ENCODE measurements at places on chromosomes 16 and 17.
A peak's percentile ranks its signal among the peaks of the same experiment; 100 is the strongest.

GRCh38 chr17:43106552-43106951, 18.6 kb downstream of the BRCA1 start:
- DNase-seq = no peak

GRCh38 chr17:59764292-59764741, 56.9 kb downstream of the VMP1 start:
- no peak for DNase-seq

DNA sequence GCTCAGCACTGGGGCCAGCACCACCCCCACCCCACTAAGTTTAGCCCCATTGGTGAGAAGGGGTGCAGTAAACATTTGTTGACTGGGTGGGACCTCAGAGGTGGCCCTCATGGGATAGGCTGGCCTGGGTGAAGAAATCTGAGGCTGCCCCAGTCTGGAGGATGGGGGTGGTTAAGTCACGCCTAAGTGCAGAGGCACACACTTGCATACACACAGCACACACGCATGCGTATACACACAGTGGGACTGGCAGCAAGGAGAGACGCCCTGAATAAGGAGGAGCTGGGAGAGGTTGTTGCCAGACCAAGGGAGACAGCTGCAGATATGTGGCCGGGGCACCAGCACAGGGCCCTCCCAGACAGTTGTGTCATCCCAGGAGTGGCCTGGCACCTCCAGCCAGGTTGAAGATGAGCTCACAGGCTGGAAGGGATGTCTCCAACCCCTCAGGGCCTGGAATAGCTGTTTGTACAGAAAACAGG, 3.0 kb upstream of the BCAR1 start:
- DNase-seq = no peak

- no peak for DNase-seq
Measured at GRCh38 chr17:74919440-74920305, 3.4 kb downstream of the USH1G start.

- no peak for DNase-seq
Measured at GRCh38 chr16:63312346-63312745, 1276.1 kb upstream of the CDH8 start.

DNA sequence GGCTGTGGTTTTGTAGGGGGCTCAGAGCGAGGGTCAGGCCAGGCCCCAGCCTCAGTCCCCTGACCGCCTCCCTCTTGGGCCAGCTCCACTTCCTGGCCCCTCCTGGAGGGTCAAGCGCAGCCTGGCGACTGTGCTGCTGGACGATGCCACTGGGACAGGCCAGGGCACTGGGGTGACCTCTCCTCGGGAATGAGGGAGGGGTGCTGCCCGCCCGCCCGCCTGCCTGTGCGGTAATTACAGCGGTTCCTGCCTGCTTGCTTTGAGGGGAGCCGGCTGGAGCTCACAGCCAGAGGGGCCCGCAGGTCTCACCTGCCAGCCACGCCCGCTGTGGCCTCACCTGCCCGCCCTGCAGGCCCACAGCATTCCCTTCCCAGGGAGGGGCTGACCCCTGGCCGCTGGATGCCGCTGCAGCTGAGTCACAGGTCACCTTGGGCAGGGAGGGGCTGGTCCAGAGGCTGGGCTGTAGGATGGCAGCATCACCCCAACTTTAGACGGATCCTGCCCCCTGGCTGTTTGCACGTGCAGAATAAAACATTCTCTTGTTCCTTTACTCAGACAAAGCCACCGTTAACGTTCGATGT, 76.7 kb upstream of the CBX4 start:
- no peak for DNase-seq

DNA sequence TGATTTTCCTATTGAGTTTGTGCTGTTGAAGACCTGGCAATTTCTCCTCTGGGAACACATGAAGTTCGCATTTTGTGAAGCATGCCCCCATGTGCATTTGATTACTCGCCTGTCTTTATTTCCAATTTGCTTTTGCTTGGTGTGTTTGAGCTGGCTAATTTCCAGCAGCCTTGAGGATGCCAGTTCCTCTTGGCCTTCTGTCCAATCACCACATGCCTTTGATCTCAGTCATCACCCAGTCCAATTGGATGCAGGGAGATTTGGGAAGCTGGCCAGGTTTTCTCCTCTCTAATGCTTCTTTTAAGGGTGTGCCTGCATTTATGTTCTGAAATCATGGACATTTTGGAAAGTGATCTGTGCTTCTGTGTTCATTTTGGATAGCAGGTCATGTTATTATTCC, 3.8 kb upstream of the TMEM100 start:
- no peak for DNase-seq

- no peak for DNase-seq
Measured at GRCh38 chr16:56262148-56262547, 70.9 kb downstream of the GNAO1 start.

DNA sequence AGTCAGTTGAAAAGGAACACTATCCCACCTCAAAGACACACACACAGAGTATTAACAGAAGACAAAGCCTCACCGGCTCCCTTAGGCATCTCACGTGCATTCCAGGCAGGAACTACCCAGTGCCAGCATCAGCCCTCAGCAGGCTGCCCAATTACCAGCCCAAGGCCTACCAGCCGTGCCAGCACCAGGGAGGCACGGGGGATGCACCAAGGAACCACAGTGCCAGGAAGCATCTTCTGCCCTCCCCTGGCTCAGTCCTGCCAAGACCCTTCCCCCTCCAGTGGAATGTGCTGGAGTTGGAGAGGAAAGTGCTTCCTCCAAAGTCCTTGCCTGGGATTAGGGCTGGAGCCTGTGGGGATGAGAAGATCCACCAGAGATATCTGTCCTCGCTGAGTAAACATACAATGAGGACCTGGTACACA, 11.0 kb upstream of the KRT19 start:
- no peak for DNase-seq

- DNase-seq = no peak
Measured at GRCh38 chr16:30490210-30490609, 17.7 kb downstream of the ITGAL start.

- no peak for DNase-seq
Measured at GRCh38 chr16:5560084-5560483, 462.5 kb upstream of the EEF2KMT start.

GRCh38 chr16:49859125-49859811, 3.4 kb upstream of the ZNF423 start:
- DNase-seq = peak; percentile 68

DNA sequence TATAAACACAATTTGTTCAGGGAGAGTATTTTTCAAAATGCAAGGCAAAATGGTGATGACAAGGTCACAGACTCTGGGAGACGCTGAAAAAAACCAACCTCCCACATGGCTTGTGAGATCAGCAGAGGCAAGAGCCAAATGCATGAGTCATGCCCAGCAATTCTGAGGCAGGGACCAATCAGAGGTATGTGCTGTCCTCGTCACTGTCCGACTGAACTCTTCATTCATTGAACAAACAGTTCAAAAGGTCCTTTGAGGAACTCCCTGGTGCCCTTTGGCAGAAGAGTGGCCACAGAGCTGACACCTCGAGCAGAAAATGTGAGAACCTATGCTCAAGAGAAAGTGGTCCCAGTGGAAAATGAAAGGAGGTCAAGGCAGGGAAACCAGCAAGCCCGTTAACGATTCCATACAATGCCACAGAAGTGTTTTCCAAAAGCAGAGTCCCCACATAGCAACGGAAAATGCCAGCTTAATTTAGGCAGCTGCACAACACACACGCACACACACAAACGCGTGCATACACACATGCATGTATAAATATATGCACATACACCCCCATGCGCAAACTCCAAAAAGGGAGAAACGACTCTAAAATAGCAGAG, 50.9 kb downstream of the CDH11 start:
- no peak for DNase-seq

DNA sequence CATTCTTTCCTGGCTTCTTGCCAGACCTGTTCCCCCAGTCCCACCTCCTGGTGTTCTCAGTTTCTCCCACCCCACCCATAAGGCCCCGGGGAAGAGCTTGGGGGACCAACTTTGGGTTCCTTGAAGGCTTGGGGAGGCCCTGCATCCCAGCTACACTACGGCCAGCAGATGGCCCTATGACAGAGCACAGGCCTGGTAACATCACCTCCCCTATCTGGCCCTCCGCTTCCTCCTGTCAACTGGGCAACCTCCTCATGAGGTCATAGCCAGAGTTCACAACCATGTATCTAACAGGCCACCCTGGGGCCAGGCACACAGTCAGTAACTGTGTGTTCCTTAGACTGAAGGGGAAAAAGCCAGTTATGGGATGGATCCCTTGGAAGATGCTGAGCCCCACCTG, 31.4 kb downstream of the MYO15A start:
- no peak for DNase-seq

DNA sequence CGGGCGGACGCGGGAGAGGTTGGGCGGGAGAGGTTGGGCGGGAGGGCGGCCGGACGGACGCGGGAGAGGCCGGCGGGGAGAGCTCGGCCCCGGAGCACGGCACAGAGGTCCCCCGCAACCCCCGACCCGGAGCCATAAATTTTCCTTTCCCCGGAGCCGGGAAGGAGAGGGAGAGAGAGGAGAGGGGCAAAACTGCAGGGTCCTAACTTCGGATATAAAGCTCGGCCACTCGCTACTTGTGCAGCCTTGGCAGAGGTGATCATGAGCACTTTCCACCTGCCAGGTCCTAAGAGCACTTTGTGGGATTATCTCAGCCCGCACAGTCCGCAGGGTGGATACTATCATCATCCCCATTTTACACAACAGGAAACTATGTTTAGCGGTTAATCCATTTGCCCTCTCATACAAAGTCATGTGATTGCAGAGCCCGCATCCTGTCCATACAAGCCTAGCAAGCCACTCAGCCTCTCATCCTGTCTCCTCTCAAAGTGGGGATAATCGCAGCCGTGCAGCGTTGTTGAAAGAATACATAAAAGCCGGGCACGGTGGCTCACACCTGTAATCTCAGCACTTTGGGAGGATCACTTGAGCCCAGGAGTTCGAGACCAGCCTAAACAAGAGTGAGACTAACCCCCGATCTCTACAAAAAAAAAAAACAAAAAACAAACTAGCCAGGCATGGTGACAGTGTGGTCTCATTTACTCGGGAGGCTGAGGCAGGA, 780 bp upstream of the DCAKD start:
- DNase-seq = no peak

DNA sequence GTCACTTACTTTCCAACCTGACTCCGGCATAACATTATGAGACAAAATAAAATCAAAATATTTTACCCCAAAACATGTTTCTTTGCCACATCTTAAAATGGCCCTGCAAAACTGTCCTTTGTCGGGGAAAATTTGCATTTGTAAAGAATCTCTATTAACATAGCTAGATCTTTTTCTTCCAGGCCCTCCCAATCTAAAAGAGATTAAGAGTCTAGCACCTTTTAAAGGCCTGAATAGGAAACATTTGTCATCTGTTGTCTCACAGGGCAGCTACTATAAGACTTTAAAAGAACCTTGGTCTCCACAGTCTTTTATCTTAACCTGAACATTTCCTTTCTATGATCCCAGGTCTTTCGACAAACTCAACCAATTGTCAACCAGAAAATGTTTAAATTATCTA, 18.1 kb upstream of the DHRS7B start:
- DNase-seq = no peak

DNA sequence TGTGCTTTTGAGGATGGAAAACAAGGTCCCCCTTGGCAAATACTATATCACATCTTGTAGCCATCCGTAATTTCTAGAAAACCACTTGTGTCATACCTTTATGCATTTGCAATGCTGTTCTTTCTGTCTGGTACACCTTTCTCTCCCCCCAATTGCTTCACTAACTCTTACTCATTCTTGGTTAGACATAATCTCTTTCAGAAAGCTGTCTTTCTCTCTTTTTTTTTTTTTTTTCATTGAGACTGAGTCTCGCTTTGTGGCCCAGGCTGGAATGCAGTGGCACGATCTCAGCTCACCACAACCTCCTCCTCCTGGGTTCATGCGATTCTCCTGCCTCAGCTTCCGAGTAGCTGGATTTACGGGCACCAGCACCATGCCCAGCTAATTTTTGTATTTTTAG, 94.9 kb upstream of the C17orf78 start:
- no peak for DNase-seq

GRCh38 chr16:57929250-57929649, 41.7 kb downstream of the CNGB1 start:
- DNase-seq = no peak

- DNase-seq = no peak
Measured at GRCh38 chr17:32621612-32622312, 135.0 kb downstream of the CDK5R1 start.

DNA sequence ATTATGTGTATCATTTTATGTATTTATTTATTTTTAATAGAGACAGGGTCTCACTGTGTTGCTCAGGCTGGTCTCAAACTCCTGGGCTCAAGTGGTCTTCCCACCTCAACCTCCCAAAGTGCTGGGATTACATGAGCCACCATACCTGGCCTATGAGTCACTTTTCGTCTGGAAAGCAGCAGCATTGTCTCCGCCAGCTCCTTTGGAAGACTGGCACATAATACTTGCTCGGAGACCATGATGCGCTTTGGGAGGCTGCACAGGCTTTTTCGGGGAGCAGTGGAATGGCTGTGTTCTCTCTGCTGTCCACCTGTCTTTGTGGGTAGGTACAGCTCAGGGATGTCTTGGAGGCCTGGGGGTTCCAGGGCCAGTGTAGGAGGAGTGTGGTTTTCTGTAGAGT, 102.2 kb downstream of the AATF start:
- DNase-seq = no peak

DNA sequence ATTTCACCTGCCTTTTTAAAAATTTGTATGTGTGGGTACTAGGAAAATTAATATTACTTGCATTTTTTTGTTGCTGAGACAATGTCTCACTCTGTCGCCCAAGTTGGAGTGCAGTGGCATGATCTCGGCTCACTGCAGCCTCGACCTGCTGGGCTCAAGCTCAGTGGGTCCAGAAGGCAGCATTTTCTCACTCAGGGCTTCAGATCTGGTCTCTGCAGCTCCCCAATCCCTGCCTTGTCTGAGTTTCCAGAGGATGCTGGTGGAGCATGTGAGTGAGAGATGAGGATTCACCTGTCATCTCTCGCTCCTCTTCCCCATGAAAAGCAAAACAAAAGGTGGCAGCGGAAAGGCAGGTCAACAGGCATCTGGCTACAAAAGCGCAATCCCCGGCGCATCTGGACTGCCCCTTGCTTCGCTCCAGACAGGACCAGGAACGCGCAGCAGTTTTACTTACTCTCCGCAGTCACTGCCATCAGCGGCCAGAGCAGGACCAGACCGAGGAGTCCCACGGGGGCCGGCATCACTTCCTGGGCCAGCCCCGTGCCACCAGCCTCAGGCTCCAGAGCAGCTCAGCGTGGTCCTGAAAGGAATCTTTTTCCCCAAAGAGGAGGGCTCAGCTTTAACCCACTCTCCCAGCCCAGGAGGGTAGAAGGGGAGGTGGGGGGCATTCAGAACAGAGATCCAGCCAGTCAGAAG, 59.9 kb downstream of the LITAF start:
- DNase-seq = no peak

DNA sequence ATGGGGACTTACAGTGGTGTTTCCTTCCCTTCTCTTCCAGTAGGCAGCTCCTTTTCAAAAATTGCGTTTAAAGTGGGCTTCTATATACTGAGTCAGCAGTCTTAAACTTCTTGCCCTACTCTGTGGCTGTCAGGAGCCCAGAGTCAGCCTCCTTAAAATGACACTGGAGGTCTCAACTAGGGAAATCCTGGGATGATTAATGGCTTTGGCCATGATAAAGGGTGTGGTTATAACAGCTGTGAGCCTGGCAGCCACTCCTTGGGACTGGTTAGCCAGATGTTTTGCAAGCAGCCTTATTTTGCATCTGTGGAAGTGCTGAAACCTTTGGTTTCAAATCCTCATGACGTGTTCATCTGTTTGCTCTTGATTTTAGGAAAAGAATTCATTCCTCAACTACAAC, 25.0 kb downstream of the TAC4 start:
- no peak for DNase-seq
